ENCODE measurements at places on chromosomes 12 and 14.

- DNase-seq, result no peak
These were observed 7.3 kb downstream of the IFI27 start for GRCh38 chr14:94117856-94118255.

DNA sequence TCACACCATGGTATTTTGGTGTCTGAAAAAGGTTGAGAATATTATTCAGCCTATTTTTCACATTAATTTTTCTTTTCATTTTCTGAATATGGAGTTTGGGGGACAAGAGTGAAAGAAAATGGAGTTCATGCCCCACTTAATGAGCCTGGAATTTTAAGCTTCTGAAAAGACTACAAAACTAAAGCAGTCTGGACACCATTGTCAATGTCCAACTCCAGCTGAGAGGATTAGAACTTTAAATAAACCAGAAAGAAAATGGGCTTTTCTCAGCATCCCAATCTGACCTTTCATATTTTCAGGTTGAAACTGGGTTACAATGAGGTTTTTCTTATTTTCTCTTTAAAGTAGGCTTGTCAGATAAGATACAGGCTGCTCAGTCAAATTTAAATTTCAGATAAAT, 207.7 kb downstream of the SLC6A15 start:
- no peak for DNase-seq

- no peak for DNase-seq
These were observed 25.3 kb downstream of the PAH start for GRCh38 chr12:102891756-102892155.

DNA sequence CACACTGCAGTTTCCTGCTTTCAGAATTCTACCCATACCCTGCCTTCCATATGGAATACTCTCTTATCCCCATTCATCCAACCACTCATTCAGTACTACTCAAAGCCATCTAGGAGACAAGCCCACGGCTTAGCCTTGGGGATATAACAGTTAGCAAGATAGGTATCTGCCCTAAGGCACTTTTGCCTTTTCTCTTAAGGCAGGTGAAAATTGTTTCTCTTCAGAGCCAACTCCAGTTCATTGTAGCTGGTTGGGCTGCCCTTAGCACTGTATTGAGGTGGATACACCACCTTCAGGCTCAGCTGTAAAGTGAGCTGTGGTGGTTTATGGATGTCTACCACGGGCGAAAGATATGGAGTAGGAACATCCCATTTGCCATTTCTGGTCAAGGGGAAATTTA, 729.7 kb upstream of the TBX3 start:
- DNase-seq, result no peak
